ENCODE measurements at places on chromosomes 16 and 17.

GRCh38 chr17:75849279-75849646 is 5.1 kb upstream of the UNC13D start:
- no peak for DNase-seq

- no peak for DNase-seq
Measured at GRCh38 chr17:36017799-36018198, at the start of gene CCL23. TSS of gene CCL23 (minus strand) at chr17:36017972. CDS start at chr17:36017897, 75 bp downstream.

DNA sequence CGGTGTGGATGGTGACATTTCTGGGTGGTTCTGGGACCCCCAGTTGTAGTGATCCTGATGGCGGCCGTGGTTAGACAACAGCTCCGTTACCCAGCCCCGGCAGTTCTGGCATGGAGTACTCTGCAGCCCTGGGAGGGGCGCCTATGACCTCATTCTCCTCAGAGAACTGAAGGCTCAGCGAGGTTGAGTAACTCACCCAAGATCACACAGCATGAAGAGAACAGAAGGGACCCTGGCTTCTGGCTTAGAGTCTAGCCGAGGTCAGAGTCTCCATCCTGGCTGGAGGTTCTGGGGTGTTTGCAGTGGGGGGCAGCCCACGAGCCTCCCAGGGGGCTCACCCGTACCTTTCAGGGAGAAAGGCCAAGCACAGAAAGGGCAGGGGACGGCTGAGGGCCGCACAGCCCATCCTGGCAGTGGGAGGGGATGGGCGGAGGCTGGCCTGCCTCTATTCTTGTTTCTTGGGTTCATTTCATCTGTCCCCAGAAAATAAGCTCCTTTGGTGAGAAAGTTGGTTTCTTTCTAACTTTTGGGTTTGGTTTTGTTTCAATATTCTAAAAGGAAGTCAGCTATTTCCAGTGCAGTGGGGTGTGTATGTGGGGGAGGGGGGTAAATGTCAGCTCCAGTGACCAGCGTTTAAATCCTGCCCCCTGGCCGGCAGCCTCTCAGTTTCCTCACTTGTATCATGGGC is 13.2 kb downstream of the ZFPM1 start:
- no peak for DNase-seq

- DNase-seq = no peak
Measured at GRCh38 chr16:79644971-79645667, 44.6 kb upstream of the MAF start.

DNA sequence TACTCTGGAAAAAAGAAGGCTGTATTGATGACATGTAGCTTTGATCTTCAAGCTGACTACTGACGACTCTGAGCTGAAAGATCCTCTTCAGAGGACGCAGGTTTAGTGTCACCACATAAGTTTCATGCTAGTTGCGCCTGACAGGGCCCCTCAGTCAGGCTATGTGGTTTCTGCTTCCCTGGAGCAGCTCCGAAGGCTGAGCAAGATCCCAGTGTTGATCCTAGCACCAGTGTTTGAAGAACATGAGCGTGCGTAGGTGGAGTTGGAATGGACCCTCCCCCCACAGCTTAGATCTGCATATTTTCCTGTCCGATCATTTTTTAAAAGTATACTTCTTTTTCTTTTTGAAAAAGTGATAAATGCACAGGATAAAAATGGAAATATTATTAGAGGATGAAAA is 17.3 kb downstream of the BANP start:
- DNase-seq = no peak

DNA sequence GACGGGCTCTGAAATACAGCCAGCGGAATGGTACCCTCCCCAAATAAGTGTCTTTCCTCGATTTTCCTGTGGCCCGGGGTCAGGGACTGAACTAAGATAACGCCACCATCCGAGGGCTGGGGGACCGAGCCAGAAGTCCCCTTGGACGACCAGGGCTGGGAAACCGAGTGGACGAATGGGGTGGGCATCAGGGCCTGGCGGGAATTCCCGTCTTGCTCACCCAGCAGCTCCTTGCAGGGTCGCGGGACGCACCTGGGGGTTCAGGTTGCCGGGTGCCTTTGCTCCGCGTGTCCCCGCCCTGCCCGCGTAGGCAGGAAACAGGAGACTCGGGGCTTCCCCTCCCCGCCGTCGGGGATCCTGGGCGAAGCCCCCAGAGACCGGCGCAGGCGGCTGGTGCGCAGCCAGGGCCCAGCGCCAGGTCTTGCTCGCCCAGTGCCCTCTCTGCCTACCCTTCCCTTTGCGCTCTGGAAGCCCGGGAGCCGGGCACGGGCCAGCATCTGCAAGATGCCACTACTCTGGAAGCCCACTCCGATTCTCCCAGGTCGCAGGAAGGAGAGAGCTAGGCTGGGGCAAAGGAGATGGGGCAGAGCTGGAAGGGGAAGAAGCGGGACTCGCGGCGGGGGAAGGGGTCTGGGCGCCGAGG is 665 bp upstream of the GRIN2C start:
- no peak for DNase-seq

GRCh38 chr16:49566432-49566831 is 192.8 kb downstream of the C16orf78 start:
- DNase-seq = no peak

GRCh38 chr16:56824331-56824730 is 40.7 kb upstream of the SLC12A3 start:
- no peak for DNase-seq

DNA sequence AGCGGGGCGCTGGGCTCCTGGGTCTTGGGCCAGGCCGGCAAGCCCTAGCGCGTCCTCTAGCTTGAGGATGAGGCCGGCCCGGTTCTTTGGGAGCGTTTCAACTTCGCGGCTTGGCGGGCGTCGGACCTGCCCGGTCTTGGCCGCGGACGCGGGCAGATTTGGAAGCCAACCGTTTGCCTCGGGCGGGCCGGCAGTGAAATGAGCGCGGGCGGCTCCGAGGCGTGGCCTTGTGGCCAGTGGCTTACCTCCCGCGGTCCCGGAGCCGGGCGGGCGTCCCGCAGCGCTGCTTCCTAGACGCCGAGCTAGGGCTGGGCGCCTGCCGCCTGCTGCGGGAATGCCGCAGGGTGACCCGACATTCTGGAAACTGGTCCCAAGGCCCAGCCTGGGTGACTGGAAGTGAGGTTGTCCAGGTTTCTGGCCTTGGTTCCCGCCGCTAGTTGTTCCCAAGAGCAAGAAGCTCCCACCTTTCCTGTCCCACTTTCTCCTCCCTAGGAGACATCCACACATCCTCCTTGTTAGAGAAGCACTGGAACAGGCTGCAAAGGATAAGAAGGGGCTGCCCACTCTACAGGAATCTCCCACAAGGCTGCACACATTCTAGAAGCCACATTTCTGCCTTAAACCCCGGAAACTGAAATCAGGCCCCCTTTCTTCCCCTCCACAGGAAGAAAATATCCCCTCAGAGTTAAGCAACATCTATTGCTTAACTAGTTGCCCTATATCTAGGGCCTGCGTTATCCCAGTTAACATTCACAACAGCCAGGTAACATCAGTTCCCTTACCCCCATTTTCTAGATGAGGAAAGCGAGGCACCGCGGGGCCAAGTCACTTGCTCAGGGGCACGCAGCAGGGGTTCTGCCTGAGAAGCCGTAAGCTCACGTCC is 4.5 kb upstream of the CBX8 start:
- no peak for DNase-seq

DNA sequence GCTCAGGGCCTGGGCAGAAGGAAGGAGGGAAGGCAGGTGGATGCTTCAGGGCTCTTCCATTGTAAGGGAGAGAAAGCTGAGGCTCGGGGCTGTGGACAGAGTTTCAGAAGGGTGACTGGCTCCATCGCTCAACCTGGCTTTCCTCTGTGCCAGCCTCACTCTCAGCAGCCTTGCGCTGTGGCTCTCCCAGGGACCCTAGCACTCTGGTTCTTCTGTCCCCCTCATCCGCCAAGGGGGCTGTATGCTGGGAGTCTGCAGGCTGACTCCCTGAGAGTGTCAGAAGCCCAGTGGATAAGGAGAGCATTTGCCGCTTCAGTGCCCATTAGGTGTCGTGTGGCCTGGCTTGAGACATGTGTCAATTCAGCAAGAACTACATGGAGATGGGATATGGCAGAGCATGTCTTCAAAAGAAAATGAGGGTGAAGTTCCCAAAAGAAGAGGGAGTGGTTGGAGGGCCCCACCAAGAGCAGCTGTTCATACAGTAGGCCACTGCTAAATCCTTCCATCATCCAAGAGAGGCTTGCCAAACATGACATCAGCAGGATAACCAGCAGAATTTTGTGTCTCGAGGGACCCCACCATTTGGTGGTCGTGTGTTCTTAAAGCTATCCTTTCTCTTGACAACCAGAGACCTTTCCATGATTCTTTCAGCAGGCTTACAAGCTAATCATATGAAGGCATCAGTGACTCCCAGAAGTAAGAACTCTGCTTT is 148.2 kb downstream of the IRX5 start:
- DNase-seq = no peak

DNA sequence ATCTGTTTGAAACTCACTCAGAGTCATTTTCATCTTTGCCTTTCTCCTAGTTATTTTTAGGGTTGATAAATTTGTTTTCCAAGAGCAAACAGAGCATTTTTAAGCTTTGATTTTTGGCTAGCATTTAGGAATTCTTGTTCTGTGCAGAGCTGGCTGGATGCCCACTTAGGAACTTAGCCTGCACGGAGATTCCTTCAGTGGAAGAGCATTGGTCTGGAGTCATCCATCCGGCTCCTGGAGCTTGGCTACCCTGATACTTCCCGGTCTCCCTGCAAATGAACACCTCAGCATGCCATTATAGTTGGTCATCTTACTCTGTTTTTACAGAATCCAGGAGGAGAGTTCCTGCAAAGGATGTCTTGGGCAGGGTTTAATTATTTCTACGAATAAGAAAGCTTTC is 57.1 kb downstream of the SPECC1 start:
- DNase-seq = no peak

- DNase-seq = no peak
Measured at GRCh38 chr16:4891097-4891885, 44.0 kb downstream of the UBN1 start.

DNA sequence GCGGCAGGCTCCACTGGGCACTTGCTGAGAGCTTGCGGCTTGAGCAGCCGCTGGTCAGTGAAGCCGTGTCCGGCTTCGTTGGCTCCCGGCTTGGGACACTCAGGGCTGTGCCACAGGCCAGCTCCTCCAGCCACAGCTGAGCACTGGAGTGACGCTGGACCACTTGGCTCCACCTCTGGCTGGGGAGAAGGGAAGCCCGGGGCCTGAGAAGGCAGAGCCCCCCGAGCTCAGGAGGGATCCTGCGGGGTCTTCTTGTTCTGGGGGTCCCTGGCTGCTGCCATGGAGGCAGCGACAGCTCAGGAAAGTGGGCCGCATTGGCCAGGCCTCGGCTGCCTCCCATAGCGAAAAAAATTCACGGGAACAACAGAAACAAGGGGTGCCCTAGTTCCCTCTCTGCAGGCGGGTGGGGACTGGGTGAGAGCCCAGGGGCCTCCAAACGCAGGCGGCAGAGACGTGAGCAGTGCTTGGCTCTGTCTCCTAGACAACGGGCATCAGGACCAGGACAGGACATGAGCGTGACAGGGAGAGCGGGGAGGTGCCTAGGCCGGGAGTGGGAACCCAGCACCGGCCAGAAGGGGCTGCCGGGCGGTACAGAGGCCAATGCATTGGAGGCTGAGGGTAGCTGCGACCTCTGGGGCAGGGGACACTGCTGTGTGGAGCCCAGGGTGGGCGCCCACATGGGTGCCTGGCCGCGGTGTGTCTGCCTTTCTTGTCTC is 37.7 kb downstream of the SLC7A5 start:
- no peak for DNase-seq

DNA sequence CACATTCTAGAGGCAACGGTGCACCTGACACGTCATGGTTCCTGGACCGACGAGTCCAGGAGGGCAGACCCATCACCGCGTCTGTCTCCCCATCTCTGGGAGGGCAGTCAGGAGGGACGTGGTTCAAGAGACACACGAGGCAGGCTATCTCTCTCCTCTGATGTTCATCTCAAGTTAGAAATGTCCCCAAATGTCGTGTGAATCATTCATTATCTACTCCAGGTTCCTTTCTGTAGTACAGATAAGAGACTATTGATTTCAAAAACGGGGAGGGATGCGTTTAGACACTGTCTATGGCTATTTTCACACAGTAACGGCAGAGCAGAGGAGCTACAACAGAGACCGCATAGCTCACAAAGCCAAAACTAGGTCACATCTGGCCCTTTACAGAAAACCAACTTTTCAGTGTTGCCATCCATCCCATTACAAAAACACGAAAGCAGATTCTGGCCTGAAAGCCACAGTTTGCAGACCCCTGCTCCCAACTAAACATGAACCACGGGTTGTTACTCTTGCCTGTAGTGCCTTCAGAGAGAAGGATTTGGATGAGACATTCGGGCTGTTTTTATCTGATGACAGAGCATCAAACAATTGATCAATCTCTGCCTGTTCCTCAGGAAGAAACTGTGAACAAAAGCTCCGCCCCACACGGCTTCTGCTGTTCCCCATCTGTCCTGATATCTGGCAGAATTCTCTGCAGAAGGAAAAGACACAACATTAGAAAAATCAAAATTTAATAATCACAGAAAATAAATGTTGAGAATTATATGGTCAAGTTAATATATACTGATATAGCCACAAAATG is 6.8 kb downstream of the MEAK7 start:
- DNase-seq = no peak

DNA sequence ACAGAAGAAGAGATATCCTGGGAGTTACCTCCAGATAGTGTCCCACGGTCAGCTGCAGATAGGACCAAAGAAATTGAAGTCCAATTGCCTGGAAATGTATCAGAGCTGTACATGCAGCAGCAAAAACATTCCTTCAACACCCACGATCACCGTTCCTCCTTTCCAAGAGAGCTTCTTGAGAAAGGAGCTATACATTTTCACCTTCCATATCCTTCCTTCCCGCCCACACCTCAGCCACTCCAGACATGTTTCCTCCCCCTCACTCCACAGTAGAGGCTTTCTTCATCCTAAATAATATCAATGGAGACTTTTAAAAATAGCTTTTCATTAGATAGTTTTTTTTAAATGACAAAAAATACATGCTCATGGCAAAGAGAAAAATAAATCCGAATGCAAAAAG is 87.6 kb downstream of the HS3ST2 start:
- no peak for DNase-seq

GRCh38 chr17:21460358-21460757 is 84.2 kb downstream of the KCNJ12 start:
- no peak for DNase-seq

DNA sequence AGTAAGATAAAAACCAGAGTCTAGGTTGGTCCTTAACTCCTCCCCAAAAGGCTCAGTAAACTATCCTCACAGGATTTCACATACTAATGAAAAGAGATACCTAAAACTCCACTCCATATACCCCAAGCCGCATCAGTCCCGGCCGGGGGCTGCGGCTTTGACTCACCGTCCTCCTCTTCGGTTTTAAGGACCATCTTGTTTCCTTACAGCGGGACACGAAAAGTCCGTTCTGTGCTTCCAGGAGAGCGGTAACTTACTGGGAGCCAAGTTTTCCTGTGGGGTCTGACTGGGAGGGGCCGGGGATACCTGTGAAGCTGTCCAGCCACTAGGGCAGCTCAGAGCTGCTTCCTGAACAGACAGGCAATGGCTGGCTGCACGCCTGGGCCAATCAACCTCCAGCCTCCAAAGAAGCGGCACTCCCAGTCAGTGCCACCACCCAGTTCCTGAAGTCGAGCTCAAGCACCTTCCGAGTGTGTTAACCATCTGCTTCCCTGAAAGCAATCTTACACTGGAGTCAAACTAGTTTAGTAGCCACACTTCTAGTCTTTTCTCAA is 45.5 kb downstream of the CYTH1 start:
- peak; percentile 54 for DNase-seq

All from effector memory CD8-positive, alpha-beta T cell (primary cell).